ENCODE measurements at places on chromosomes 2 and 18.

DNA sequence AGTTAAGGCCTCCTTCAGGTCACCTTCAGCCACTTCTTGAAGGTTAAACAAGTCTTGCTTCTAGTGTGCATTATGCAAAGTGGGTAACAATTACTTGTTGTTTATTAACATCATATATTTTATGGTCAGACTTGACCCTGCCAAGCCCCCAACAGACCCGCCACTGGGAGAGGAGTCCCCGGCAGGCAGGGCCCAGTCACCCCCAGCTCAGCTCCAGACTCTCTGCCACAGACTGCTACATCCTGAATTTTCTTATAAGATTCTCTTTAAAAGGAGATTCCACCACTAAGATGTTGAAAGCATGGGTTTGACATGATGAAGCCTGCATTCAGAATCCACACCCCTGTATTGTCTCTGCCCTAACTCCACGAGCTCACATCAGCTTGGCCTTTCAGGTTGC is 174.3 kb upstream of the ARL4C start:
- DNase-seq, result no peak

GRCh38 chr18:56479841-56480240 is 158.6 kb downstream of the TXNL1 start:
- DNase-seq, result no peak

- no peak for DNase-seq
Measured at GRCh38 chr2:228798458-228799207, 472.5 kb downstream of the PID1 start.

GRCh38 chr2:168926621-168927386 is 25.7 kb downstream of the G6PC2 start:
- DNase-seq, result peak; percentile 26

DNA sequence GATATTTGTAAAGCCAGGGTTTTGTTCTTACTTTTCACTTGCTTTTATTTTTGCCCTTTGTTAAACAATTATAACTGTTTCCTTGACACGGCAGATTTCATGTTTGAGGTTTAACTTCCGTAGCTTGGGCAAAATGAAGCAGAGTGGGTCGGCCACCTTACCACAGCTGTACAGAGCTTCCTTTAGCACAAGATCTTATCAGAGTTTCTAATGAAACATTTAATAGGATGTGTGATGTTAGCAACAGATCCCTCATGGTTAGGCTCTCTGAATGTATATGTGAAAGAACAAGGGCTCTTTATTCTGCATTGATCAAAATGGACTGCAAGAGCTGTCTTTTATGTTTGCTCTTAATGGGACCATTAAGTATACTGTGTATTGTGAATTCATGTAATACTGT is 22.3 kb downstream of the RNF125 start:
- DNase-seq, result no peak

DNA sequence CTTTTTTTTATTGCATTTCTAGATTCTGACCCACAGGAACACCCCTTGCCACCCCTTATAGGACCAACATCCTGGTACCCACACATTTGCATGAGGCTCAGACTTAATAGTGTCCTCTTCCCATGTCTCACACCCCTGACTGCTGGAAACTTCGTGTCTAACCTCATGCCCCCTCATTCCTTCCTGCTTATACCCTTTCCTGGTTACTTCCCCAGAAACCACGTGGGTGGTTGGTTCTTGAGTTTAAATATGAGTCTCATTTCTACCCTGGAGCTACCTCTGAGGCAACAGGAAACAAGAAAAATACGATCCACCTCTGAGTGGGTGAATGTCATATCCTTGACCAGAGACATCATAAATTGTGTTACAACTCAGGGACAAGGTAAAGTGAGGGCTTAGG is 1.6 kb downstream of the TNP1 start:
- no peak for DNase-seq

GRCh38 chr18:27363872-27364271 is 178.8 kb upstream of the CHST9 start:
- peak; percentile 12 for DNase-seq

DNA sequence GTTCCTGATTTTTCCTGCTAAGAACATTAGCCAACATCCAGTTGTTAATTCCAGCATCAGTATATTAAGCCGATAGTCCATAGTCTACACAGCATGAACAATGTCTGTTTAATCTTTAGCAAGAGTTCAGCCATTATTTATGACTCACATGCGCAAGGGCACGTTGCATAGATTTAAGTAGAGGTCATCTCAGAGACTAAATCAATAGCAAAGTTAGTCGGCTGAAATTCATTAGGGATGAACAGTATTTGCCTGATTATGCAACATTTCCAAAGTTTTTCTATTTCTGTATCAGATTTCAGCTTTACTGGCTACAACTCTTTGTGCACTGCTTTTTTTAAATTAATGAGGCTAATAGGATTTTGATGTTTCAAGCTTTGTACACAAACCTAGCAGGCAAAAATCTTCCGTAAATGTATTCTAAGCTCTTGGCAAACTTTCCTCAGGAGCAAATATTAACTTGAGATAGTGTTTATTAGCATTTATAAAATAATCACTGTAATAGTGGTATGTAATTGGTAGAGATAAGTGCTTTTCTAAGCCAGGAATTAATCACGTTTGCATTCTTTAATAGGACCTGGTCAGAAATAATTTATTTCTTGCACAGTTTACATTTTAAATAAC is 578.7 kb upstream of the ID2 start:
- no peak for DNase-seq

DNA sequence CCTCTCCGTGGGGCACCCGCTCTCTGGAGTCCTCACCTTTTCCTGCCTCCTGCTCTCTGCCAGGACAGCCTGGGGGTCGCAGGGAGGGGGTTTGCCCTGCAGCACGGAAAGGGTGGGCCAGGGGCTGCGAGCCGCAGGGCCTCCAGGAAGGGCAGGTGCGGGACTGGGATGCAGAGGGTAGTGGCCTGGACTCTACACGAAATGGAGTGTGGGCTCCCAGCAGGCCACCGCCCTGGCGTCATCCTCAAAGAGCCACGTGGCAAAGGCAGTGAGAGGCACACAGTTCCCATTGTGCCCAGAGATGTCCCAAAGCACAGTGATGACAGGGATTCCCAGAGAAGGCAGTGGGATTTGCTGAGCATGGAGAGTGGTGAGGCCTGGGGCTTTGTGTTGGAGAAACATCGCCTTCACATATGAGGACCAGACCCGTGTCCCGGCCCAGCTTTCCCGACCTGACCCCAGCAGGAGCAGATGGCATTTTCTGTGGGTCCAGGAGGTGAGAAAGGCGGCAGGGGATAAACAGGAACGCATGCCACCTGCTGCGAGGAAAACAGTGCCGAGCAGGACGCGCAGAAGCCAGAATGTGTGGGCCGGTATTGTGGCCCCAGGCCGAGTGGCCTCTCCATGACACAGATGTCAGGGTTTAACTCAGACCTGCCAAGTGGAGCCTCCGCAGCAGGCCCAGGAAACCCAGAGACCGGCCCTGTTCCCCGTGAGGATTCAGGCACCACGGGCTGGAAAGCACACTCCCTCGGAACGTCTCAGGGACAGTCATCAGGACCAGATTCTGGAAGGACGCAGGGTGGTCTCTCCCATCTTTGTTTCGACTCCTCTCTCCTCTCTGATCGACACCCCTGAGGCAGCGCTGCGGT is 855.5 kb upstream of the SALL3 start:
- no peak for DNase-seq

Measured in T47D (cell line).